ENCODE measurements at places on chromosomes 2 and 18. TPM values are rescaled to one million over a fixed set of nuclear protein-coding genes. Genes with fewer than 3 reads are reported as not detected.

GRCh38 chr2:13066676-13067075 lies 349.9 kb downstream of the TRIB2 start:
- no peak for DNase-seq

DNA sequence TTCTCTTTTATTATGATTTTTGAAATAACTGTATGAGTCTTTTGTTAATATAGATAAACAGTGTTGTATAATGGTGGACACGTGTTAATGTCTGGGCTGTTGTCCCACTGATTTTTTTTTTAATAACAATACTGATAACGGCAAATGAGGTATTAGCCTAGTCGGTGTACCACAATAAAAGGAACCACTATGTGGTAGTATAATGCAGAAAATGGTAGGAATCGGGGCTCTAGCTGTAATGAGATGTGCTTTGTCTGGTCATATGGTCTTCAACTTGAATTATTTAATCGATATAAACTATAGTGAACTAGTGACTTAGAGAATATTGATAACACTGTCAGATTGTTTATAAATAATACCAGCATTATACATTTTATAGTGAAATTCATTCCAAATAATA lies 517.9 kb upstream of the SPHKAP start:
- no peak for DNase-seq

The RUFY4 gene
- not detected for total RNA-seq

The NCKAP1 gene
- 76.1 TPM for total RNA-seq

DNA sequence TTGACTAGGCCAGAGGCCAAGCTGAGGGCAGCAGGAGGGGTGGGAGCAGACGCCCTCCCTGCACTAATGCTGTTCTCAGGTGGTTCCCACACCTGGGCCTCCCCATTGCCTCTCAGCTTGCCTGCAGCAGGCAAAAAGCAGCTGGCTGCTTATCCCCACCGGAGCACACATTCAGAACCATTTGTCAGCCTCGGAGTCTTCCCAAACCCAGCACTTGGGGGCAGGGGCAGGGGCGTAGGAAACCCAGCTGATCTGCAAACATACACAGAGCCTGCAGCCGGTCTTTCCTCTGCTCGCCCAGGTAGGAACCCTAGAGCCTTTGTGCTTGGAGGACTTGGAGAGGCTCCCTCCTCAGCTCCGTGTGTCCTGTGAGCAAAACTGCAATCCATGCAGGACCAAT lies 249.8 kb downstream of the CYP26B1 start:
- DNase-seq, result no peak

GRCh38 chr2:17765398-17765797 lies 11.5 kb downstream of the GEN1 start:
- no peak for DNase-seq

DNA sequence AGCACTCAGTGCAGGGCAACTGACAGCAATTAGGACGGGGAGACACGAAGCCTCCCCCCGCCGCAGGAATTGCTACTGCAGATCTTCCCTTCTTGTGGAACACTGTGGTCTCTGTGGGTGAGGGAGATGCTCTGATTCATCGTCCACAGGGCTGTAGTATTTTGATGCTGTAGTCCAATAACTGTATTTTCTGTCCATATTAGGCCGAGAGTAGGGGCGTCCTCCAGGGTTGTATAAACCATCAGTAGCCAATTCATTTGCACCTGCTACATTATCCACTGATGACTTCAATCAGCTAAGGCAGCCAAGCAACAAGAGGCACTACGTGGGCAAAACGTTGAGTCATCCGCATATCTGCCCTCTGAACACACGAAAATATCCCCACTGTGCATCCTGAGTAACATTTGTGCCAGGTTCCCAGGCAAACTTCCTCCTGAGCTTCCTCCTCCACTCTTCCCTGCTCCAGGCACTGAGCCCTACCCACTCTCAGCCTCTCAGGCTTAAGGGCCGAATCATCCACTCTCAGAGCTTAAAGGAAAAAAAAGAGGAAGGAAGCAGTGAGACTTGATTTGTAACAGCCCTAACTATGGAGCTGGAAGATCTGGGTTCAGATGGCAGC lies 62.1 kb downstream of the LBH start:
- peak; percentile 99 for DNase-seq

The TRABD2A gene
- 4.7 TPM for total RNA-seq

DNA sequence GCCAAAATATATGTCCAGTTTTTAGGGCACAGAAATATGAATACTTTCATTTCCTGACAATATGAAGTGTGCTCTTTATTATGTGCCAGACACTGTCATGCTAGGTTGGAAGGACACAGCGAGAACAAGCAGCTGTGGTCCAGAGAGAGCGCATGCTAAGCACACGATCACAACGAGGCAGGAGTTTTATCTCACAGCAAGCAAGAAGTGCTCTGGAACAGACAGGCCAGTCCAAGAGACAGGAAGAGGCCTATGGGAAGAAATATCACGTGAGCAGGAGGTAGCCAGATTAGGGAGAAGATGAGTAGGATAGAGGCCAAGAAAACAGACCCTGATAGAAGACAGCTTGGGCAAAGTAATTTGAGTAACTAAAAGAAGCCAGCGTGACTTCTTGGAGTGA lies 135.5 kb upstream of the CAB39 start:
- no peak for DNase-seq

GRCh38 chr2:198901894-198902293 lies 555.8 kb downstream of the SATB2 start:
- DNase-seq, result no peak

DNA sequence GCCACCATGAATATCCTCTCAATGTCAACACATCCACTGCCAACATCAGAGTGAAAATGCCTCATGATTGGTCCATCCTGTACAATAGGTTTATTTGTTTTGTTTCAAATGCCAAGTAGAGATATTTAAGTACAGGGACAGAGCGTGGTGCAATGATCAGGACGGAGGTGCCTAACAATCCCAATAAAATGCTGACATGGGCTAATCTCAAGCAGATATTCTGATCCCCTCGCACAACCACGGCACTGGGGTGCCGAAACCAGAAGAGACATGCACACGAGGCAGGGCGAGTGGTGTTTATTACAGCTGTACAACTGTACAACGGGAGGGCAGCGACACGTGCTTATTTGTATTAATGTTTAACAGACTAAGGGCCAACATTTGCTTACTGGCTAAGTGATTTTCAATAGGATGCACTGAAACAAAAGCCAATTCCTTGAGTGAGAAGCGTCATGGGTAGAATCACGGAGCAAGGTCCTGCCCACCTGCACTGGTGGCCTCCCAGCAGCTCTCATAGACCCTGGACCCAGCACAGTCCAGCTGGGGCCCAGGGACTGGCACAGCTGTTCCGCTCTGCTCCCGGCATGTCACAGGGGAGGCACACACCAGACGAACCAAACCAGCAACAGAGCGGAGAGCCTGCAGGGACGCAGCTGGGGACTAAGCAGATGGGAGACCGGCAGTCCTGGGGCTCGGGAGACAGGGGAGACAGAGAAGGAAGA lies 101.4 kb downstream of the HDAC4 start:
- DNase-seq, result no peak

The TRIB2 gene
- total RNA-seq, result 17.4 TPM

The ERFE gene
- total RNA-seq, result 6.8 TPM

The NLRC4 gene
- total RNA-seq, result not detected

The IMMT gene
- 58.1 TPM for total RNA-seq

The HJURP gene
- 86.3 TPM for total RNA-seq

- no peak for DNase-seq
These were observed 9.5 kb downstream of the ITGA6 start for GRCh38 chr2:172436889-172437288.

- DNase-seq, result no peak
These were observed 82.9 kb downstream of the DNAH7 start for GRCh38 chr2:195985741-195986140.

DNA sequence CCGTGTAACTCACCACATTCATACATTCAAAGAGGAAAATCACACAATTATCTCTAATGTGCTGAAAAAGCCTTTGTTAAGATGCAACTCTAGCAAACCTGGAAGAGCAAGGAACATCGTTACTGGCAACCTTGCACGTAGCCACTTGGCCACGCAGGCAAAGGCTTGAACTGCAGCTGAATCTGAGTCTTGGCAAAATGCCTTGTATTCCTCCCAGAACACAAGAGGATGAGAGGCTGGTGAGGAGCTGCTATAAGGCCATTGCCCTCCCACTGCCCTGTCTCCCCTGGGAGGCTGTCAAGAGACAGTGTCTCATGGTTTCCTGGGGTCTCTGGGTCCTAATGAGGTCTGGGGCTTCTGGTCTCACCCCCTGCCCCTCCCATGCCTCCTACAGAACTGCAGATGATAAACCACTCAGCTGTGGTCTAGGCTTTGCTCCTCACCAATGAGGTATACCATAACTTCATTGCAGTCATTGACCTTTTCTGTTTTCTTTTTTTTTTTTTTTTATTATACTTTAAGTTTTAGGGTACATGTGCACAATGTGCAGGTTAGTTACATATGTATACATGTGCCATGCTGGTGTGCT lies 141.4 kb downstream of the SPP2 start:
- peak; percentile 74 for DNase-seq

- DNase-seq, result peak; percentile 96
These were observed 139.8 kb downstream of the ZFP36L2 start for GRCh38 chr2:43086451-43087221.

The GREB1L gene
- total RNA-seq, result 5.7 TPM

The ARHGAP28 gene
- total RNA-seq, result 3.6 TPM

DNA sequence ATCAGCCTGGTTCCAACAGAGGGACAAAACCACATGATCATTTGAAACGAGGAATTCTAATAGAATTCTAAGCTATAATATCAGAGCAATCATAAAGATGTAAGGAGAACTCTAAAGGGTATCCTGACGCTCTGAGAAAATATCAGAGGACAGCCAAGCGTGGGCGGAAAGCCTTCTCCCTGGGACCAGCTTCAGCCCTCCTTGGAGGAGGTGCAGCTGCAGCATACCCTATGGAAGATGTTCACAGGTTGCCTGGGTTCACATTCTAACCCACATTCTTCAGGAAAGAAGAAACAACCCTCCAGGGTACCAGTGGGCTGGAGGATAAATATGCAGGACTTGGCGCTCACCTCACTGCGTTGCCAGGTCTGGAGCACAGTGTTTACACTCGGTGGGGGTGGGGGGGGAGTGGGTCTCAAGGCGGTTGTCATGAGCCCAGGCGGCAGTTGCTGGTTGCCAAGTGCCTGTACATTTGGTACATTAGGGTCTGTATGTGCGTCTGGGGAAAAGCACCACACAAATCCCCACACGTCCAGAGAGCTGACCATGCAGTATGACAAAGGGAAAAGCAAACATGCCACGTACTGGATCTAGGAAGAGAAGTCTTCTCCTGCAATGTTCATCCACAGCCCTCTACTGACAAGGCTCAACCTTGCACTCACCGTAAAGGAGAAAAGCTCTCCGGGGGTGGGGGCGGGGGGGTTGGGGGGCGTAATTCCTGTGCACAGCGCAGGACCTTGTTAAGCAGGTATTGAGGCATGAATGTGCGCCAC lies 80.5 kb downstream of the CDH19 start:
- DNase-seq, result no peak

Data from Daoy (cell line).